Nephron progenitor cell (in vitro differentiated cells): ENCODE measurements at places on chromosomes 2 and 18.
A peak's percentile ranks its signal among the peaks of the same experiment; 100 is the strongest.

DNA sequence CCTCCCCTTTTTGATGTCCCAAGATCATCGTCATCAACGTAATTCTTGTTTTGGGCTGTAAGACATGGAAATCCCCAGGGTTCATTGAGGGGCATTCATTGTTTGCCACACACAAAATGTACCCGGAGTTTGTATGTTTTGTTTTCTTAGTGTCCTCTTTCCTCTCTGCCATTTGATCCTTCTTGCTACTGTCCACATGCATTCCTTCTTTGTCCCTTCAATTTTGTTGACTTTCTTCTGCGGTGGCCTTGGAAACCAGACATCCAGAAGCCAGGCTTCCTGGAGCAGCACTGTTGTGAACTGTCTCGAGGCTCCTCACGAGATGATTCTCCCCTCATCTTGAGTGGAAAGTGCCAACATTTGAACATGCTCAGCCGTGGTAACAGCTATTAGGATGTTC lies 24.8 kb downstream of the IGFBP2 start:
- no peak for DNase-seq

GRCh38 chr2:176409671-176410070 lies 140.4 kb downstream of the MTX2 start:
- no peak for DNase-seq

DNA sequence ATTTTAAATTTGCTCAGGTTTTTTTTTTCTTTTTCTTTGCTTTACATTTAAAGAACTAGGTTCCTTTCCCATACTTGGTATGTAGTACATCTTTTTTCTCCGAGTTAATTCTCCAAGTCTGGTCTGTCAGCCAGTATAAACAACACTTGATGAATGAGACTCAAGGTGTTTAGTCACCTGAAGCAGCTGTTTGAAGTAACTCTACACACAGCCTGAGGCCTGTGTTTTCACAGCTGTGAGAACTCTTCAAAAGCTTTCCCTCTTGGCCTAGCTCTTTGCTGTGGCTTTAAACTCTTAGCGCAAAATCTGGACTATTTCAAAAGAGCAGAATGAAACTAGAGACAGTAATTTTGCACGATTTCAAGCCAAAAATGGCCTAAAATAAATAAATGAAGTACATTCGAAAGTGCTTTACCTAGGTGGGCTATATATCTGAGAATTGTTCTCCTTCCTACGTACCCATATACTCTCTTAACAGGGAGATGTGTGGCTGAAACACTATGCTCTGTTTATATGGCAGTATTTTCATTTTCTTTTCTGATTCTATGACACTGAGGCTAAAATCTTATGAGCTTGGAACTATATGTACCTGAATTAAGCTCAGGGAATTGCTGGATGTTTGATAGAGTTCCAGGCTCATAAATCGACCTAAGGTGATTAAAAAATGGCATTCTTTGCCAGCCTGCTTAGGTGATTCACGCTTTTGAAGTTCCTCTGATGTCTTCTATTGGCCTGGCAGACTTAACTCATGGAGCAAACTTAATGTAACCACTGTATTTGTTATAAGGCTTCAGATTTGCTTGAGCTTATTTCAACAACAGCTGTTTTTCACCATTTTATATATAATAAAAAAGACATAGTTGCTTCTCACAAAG lies 1044.1 kb upstream of the ZEB2 start:
- no peak for DNase-seq

DNA sequence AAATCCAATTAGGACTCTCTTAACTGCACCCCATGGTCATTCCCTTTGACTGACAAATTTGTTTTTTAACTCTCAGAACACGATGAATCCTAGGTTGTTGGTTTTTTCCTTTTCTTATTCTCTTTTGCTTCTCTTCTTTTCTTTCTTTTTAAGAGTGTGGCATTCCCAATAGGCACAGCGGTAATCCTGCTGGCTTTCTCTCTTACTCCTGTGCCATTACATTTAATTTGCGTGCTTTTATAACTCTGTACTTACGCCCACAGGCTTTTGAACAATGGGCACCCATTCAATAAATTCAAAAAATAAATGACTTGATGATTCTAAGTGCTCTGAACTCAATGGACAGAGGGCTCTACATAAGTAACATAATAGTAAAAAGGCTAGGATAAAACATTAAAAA lies 189.0 kb upstream of the SMAD7 start:
- no peak for DNase-seq

DNA sequence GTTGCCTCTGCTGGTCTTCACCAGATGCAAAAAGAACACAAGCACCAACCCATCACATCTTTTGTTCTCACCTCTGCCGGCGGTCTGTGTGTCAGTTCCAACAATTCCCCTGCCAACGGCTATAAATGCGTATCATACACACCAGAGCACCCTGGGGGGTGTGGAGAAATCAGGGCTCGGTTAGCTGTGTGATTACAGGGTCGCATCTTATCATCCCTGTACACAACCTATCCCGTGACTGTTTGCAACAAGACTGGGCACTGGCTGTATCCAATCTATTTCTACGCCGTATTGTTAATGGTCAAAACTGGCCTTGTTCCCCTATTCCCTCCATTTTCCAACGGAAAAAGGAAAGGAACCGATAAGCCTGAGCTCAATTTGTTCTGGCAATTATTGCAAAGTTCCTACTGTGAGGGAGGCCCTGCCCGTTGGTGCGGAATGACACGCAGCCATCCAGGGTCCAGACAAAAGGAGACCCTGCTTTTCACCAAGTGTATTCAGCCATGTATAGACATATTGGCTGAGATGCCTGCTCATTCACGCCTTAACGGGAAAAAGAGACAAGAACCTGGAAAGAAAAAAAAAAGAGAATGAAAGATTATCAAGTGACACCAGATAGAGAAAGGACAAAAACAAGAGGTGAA lies 136.9 kb downstream of the CDH20 start:
- no peak for DNase-seq

GRCh38 chr2:72993147-72993932 lies 76.0 kb downstream of the EMX1 start:
- DNase-seq, result peak; percentile 59

DNA sequence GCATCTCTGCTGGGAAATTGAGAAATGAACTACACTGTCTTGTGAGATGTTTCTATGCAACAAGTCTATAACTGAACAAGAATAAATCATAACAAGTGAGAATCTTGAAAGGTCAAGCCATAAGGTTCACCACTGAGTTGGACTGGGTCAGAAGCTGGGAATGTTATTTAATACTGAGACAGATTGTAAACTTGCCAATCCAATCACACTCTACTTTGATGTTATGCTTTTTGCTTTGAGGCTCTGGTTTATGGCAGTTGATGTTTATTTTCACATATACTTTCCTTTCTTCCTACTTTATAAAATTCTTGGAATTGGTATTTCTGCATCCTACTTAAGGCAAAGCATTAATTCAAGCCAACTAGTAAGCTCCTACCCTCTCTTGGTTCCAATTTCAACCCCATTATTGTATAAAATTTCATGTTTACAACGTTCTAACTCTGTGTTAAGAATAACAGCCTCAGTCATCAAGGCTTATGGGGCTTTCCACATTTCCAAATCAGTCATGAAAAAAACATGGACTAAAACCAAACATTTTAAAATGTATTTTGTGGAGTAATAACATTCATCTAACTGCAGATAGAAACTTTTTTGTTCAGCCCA lies 533.4 kb downstream of the NYAP2 start:
- no peak for DNase-seq
